ENCODE measurements at places on chromosomes 6 and 20. TPM values are rescaled to one million over a fixed set of nuclear protein-coding genes. Genes with fewer than 3 reads are reported as not detected.

DNA sequence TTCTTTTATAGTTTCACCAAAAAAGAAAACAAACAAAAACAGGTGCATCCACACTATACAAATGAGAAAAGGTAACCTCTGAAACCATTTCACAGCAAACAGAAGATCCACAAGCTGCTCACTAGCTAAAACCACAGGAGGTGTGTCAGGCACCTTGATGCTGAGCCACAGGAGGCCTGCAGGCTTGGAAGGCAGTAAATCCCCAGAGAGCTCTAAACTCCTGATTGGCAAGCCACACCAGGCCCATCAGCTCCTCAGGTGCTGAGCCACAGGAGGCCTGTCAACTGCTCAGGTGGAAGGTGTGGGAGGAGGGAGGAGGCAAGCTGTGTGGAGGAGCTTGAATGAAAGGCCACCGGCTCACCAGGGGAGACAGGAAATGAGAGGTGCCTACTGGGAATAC lies 273.0 kb downstream of the PKHD1 start:
- DNase-seq: no peak

DNA sequence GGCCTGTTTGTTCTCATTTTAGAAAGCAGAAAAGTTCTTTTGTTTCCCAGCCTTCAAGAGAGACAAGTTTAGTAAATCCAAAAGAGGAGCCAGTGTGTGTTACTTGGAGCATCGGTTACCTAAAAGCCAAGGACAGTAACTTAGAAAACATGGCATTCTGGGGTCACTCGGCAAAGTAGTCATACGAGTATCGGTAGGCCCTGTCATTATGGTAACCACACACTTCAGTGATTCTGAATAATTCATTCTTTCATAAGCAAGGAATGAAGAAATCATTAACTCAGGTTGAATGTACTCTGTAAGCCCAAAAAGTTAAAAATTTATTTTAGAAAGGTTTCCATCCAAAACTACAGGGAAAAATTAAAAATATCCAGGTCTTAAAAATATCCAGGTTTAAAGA lies 34.0 kb downstream of the CNKSR3 start:
- no peak for DNase-seq

GRCh38 chr20:21548390-21549035 lies 34.6 kb upstream of the NKX2-2 start:
- DNase-seq: no peak

DNA sequence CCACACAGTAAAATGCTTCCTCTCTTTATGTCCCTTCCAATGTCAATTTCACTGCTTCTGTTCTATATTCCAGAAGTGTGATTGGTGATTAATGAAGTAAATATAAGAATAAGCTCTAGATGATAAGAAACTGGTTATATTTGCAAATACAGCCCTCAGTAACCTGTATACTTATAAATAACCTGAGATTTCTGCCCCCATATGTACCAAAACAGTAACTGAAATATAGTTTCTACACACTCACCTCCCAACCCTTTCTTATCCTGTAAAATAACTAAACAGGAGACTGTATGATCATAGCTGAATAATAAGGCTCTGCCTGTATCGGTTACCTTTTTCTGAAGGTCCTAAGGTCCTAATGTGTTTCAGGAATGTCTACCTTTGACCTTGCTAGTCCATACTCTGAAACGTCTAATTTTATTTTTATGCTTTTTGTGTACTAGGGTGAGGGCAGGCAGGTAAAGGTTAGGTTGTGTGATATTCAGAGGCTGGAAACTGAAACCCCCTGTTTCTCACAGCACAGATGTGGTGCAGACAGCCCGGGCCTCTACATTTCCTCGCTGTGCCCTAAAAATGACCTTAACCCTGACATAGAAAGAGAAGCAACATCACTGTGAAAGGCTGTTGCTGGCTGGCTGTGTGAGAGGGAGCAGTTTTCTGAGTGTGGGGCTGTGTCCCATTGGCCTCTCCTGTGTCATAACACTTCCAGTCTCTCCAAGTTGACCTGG lies 378.8 kb downstream of the CENPW start:
- no peak for DNase-seq

The CRNKL1 gene
- 36.2 TPM for total RNA-seq
